GM23248 (cell line): ENCODE measurements at places on chromosomes 16 and 17.

DNA sequence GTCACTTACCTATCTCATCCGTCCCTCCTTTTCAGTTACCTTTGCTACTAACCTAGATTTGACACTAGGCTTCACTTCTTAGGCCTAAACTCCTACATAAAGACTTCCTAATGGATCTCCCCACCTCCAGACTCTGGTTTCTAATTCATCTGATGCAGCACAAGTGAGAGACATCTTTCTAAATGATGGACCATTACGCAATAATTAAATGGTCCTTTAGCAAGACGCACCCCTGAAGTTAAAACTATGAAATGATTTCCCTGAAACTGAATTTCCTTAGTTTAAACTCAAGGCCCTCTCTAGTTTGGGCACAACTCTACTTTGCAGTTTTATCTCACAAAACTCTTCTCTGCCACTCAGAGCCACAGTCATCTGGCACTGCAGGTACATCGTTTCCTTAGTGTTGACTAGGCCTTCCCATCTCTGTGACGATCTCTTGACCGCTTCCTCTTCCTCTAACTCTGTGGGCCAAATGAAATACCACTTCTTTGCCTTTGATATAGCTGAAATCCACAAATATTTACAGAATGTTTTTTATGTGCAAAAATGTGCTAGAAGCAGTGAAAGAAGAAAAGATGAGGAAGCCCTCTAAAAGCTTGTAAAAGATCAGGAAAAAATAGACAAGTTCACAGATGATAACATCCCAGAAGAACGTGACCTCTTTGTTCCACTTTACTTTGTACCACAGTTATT, 3.3 kb downstream of the SYNRG start:
- H3K4me3 ChIP-seq, result no peak overlapping the region
- peak; percentile 12 for DNase-seq
- H3K4me1 ChIP-seq, result peaks cover 35% of the 10 kb centered on the region
- no peaks in the 10 kb centered on the region for H3K36me3 ChIP-seq
- no peaks in the 10 kb centered on the region for H3K27me3 ChIP-seq
- H3K27ac ChIP-seq, result no peak overlapping the region; the same call in 1 of the 2 replicates

DNA sequence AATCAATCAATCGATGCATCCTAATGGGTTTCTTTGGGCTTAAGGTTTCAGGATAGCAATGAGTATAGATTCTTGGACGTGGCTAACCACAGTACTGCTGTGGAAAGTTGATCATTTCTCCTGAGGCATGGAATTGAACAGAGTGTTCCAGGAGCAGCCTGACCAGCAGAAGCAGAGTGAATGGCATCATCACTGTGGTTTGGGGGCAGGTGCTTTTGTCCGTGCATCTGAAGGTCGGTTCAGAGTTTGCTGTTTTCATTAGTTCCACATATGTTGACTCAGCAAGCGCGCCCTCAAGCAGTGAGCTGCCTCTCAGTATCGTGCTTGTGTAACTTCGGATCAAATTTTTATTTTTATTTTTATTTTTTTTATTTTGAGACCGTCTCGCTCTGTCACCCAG, 24.9 kb downstream of the KIAA0513 start:
- no peaks in the 10 kb centered on the region for H3K27me3 ChIP-seq
- H3K4me1 ChIP-seq, result peaks cover 20% of the 10 kb centered on the region
- no peak overlapping the region for H3K27ac ChIP-seq
- no peaks in the 10 kb centered on the region for H3K36me3 ChIP-seq
- DNase-seq, result no peak

DNA sequence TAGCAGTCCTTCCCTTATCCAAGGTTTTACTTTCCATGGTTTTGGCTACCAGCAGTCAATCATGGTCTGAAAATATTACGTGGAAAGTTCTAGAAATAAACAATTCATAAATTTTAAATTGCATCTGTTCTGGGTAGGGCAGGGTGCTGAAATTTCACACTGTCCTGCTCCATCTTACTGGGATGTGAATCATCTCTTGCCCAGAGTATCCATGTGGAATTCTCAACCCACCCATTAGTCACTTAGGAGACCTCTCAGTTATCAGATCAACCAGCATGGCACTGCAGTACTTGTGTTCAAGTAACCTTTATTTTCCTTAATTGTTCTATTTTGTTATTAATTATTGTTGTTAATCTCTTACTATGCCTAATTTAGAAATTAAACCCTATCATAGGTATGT, 202.8 kb upstream of the CPHXL start:
- H3K4me1 ChIP-seq, result no peaks in the 10 kb centered on the region
- no peaks in the 10 kb centered on the region for H3K36me3 ChIP-seq
- no peak overlapping the region for H3K4me3 ChIP-seq
- H3K27ac ChIP-seq, result no peak overlapping the region

DNA sequence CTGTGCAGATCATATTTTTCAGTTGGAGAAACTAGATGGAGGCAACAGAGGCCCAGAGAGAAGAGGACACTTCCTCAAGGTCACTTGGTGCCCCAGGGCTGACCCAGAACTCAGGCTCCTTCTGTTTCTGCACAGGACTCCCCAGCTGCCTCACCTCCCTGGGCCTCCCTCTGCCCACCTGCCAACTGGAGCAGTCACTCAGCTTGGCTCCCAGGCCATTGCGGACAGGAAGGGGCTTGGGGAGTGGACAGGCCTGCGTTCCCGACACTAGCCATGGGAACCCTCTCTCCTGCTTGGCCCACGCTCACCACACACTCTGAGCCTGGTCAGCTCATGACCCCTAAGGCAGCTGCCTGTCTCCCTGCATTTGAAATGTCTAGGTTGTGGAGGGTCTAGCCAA, 78.1 kb upstream of the BRD7 start:
- H3K27ac ChIP-seq, result no peak overlapping the region
- no peaks in the 10 kb centered on the region; the same call in 1 of the 2 replicates for H3K27me3 ChIP-seq
- no peak overlapping the region for H3K4me3 ChIP-seq
- no peaks in the 10 kb centered on the region for H3K36me3 ChIP-seq
- no peaks in the 10 kb centered on the region for H3K4me1 ChIP-seq

DNA sequence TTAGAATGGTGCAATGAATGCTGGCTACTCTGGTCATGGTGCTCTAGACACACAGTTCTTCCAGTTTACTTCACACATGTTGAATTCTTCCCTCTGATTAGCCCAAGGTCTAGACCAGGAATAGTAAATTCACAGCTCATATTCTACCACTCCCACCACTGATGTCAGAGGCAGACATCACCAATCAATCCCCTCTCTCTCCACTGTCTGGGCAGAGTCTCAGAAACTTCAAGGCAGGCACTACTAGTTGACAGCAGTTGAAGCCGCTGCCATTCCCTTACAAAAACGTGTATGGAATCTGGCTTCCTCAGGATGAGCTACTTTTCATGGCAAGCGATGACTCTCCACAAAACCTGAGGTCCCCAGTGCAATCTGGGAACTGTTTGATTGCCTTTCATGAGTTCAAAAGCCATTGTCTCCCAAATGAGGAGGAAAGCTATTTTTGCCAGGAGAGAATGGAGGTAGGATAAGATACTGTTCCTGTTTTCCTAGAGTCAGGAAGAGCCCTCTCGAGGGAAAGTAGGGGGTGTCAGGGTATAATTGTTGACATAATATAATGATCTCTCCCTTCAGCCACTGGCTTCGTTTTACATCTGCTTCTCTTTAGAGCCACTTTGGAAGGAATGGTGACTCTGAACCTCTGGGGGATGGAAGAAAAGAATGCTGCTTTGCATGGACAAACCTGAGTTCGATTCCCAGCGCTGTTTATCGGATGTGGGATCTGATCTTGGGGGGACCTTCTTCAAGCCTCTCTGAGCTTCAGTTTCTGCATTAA, 90.0 kb downstream of the FOXL1 start:
- H3K36me3 ChIP-seq, result no peaks in the 10 kb centered on the region
- peak; percentile 82 for DNase-seq
- 0 out of 2 replicates have a peak overlapping the region, but pooled peaks have one; percentile 6 for H3K27ac ChIP-seq
- no peaks in the 10 kb centered on the region for H3K27me3 ChIP-seq
- H3K4me3 ChIP-seq, result no peak overlapping the region

GRCh38 chr17:20315821-20316220, 151.5 kb downstream of the LGALS9B start:
- H3K27me3 ChIP-seq, result no peaks in the 10 kb centered on the region
- H3K27ac ChIP-seq, result no peak overlapping the region
- H3K36me3 ChIP-seq, result no peaks in the 10 kb centered on the region
- H3K4me3 ChIP-seq, result no peak overlapping the region

DNA sequence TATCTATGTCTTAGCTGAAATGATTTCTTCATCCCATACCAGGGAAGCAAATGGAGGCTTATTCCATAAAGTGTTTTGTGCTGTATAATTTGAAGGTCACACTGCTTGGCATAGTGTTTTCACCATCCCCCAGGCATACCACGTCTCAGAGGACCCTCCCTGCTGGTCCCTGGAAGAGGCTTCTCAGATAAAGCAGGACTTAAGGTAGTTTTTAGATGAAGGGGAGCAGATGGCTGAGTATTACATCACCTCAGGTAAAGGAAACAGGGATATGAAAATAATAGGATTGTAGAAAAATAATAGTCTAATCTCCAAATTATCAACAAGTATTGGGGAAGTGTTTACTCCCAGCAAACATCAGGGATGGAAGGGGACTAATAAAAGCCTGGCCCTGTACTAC, 7.3 kb upstream of the SMG1 start:
- H3K36me3 ChIP-seq, result no peaks in the 10 kb centered on the region
- H3K4me1 ChIP-seq, result peaks cover 18% of the 10 kb centered on the region
- no peak overlapping the region for H3K27ac ChIP-seq
- H3K4me3 ChIP-seq, result no peak overlapping the region

DNA sequence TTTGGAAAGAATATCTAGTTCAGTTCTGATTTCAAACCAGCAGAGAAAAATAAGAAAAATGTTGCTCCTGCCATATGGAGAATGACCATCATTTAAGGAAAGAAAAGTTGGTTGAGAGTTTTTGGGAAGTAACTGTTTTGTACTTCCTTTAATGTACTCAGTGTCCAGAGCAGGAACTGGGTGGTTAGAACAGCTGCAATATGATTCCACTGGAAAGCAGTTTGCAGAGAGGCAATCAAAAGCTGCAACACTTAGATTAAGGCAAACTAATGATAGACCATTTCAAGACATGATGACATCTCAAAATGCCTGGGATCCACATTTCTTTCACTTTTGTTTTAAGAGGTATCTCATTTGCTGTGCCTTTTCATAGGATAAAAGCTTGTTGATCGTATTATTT, 313.3 kb upstream of the HSBP1 start:
- H3K36me3 ChIP-seq, result no peaks in the 10 kb centered on the region
- no peaks in the 10 kb centered on the region for H3K4me1 ChIP-seq
- DNase-seq, result no peak
- no peak overlapping the region for H3K4me3 ChIP-seq

DNA sequence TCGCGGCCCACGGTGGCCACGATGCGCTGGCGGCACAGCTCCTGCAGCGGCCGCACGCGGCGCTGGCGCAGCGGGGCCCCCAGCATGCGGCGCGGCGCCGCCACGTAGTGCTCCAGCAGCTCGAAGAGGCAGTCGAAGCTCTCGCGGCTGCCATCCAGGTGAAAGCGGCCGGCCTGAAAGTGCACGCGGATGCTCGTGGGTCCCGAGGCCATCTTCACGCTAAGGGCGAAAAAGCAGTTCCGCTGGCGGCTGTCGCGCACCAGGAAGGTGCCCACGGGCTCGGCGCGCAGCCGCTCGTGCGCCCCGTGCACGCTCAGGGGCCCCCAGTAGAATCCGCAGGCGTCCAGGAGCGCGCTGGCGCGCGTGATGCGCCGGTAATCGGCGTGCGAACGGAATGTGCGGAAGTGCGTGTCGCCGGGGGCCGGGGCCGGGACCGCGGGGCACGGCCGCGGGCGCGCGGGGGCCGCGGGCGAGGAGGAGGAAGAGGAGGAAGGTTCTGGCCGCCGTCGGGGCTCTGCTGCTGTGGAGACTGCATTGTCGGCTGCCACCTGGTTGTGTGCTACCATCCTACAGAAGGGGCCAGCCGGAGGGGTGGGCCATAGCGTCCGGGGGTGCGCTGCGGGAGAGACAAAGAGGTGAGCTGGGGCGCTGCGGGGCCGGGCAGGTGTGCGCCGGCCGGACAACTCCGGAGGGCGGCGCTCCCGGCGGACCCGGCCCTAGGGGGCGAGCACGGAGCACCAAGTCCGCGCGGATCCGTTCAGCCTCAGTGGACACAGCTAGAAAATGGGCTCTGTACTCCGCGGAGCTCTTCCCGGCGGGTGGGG, 879 bp downstream of the SOCS1 start:
- H3K27ac ChIP-seq, result no peak overlapping the region
- H3K27me3 ChIP-seq, result no peaks in the 10 kb centered on the region
- H3K36me3 ChIP-seq, result no peaks in the 10 kb centered on the region
- H3K4me3 ChIP-seq, result peak overlapping the region; percentile 78

GRCh38 chr16:69314534-69314933, 3.4 kb downstream of the VPS4A start:
- H3K4me1 ChIP-seq, result peaks cover 4% of the 10 kb centered on the region; the same call in 1 of the 2 replicates
- H3K27me3 ChIP-seq, result no peaks in the 10 kb centered on the region
- H3K36me3 ChIP-seq, result peaks cover 12% of the 10 kb centered on the region; the same call in 1 of the 2 replicates
- no peak for DNase-seq
- H3K4me3 ChIP-seq, result no peak overlapping the region
- no peak overlapping the region for H3K27ac ChIP-seq

DNA sequence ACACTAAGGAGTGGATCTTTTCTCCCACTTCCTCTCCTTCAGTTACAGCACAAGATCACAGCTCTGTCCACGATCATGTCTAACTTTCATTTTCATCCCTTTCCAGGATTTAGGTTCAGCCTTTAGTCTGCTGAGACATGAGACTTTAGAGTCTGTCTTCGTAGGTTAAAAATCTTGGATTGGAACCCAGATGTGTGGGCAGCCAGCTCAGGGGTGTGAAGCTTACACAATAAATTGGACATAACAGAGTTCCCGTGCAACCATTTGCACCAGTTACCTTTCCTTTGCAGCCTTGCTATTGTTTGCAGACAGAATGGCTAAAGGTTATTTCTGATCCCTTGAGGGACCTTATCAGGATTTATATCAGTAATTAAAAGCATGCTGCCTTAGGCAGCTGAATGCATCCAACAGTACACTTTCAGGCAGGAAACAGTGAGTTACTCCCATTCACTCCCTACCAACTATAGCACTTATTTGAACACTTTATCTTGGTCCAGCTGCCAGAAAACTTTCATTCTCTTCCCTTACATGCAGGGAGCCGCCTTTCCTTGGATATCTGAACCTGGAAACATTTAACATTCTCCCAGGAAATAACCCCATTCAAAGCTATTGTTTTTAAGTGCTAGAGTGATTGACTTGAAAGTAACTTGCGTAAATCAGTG, 87.3 kb downstream of the TMEM100 start:
- no peaks in the 10 kb centered on the region for H3K36me3 ChIP-seq
- H3K27me3 ChIP-seq, result no peaks in the 10 kb centered on the region
- peak; percentile 35 for DNase-seq
- H3K4me1 ChIP-seq, result no peaks in the 10 kb centered on the region; the same call in 1 of the 2 replicates

GRCh38 chr17:56047331-56047730, 105.9 kb upstream of the ANKFN1 start:
- no peaks in the 10 kb centered on the region for H3K4me1 ChIP-seq
- no peak overlapping the region for H3K27ac ChIP-seq
- no peaks in the 10 kb centered on the region for H3K27me3 ChIP-seq
- no peaks in the 10 kb centered on the region for H3K36me3 ChIP-seq
- no peak for DNase-seq
- H3K4me3 ChIP-seq, result no peak overlapping the region

GRCh38 chr16:76756951-76757350, 434.0 kb upstream of the MON1B start:
- H3K4me1 ChIP-seq, result no peaks in the 10 kb centered on the region
- no peaks in the 10 kb centered on the region for H3K36me3 ChIP-seq
- no peak for DNase-seq
- no peak overlapping the region for H3K27ac ChIP-seq
- H3K27me3 ChIP-seq, result no peaks in the 10 kb centered on the region
- H3K4me3 ChIP-seq, result no peak overlapping the region
